Hypothalamus (tissue), 51 donors: ENCODE measurements at places on chromosomes 5 and 9.
A peak's percentile ranks its signal among the peaks of the same experiment; 100 is the strongest.

DNA sequence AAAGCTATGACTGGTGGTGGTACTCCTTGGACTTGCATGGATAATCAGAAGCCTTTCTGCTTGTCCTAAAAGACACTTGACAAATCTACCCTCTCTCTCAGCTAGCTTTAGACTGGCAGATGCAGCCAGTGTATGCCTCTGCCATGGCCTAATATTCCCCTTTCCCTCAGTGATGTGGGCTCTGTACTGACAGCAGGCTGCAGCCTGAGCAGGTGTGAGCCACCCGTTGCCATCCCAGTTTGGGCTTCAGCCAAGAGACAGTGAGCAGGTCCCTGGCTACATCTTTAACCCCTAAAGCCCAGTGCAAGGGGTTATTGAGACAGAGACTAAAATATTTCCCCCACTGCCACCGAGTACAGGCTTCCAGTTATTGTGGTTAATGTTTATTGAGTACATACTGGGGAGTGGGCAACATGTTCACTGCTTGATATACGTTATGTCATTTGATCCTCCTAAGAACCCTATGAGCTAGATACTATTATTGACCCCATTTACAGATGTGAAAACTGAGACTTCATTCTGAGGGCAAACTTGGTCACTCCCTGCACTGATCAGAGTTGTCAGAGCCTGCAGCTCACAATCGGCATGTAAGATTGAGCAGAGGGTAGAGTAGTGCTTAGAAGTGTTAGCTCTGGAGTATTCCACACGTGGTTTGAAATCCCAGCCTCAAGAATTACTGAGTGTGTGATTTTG lies 254.2 kb downstream of the ARHGAP26 start:
- DNase-seq, result no peak

GRCh38 chr9:137380606-137381005 lies 42.4 kb downstream of the EXD3 start:
- no peak for DNase-seq

GRCh38 chr5:73636408-73636807 lies 10.4 kb downstream of the ARHGEF28 start:
- DNase-seq, result no peak

DNA sequence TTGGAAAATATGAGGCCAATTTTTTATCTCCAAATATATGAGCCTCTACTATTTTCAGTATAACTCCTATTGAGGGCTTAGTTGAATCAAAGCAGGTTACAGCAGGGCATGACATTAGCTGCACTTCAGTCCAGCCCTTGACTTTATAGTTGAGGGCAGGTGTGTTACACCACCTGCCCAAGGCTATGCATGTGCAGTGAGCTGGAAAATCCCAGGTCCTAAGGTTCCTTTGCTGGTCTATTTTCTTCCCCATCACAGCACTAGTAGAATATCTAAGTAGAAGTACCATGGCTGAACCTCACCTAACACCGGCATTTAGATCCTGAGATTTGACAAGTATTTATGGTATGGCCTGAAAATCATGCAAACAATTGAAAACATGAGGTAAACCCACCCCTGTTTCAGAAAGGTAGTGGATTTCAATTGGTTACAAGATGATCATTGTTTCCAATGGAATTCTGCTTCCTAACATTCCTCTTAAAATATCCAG lies 201.1 kb downstream of the SEMA5A start:
- no peak for DNase-seq

GRCh38 chr9:114860187-114860586 lies 54.3 kb upstream of the TNFSF15 start:
- DNase-seq, result no peak

GRCh38 chr9:95048225-95049087 lies 269.1 kb downstream of the FANCC start:
- peak; percentile 40 for DNase-seq

DNA sequence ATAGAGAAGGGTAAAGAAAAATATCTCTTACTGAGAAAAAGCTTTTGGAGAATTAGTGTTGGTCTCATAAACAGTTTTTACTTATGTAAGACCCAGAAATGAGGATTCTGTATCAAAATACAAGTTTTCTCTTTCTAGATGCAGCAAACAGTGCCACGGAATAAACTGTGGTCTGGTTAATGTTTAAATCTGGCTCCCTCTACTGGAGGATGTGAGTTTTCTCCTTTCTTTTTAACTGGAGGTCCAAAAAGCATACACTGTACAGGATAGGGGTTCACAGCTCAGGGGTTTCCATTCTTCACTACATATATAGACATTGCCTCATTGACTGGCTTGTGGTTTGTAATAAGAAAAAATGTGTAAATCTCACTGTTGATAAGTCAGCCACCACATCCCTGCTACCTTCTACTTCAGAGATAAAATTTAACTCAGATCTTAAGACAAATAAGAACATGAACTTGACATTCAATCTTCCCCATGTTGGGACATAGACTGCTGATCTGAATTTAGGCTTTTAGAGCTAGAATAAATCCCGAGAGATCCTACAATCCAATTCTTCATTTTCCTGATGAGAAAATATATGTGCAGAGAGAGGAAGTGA lies 98.9 kb downstream of the CFAP95 start:
- DNase-seq, result no peak

- DNase-seq, result no peak
Observed at GRCh38 chr5:138541511-138542179, 1.4 kb downstream of the ETF1 start.

- DNase-seq, result no peak
Observed at GRCh38 chr5:180003127-180003526, 68.4 kb downstream of the RNF130 start.

GRCh38 chr5:42799668-42800114 lies 12.0 kb downstream of the SELENOP start:
- DNase-seq, result no peak

DNA sequence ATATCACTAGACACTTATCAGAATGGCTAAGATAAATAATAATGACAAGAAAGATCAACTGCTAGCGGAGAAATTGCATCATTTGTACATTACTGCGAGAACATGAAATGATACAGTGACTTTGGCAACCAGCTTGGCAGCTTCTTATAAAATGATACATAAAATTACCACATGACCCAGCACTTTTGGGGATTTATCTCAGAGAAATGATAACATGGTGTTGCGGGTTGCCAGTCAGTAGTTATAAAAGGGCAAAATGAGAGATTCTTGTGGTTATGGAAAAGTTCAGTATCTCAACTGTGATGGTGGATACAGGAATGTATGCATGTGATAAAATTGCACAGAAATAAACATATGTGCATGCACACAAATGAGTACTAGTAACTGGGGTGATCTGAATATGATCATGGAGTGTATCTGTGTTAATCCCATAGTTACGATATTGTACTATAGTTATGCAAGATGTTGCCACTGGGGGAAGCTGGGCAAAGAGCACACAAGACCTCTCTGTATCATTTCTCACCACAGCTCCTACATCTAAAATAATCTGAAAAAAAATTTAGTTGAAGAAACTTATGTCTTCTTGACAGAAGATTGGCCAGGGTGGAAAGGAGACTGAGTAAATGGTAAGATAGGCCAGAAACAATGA lies 128.9 kb downstream of the NXNL2 start:
- DNase-seq, result no peak

DNA sequence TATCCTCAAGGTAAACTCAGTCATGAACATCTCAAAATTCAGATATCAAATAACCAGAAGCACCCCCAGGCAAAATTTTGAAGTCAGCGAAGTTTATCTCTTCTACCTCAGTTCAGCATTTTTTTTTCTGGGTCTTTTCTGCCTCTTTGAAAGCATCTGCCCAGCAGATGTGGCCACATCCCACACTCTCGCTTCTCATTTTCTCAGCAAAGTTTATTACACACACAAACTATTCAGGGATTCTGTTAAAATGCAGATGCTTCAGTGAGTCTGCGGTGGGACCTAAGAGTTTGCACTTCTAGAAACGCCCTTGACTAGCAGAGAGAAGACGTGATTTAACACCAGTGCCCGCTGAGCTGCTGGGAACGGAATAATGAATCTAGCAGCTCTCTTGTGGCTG lies 19.3 kb downstream of the RASEF start:
- no peak for DNase-seq
